Tibial nerve (tissue), 4 donors: ENCODE measurements at places on chromosomes 5 and 9. TPM values are rescaled to one million over a fixed set of nuclear protein-coding genes. Genes with fewer than 3 reads are reported as not detected.

PCDHA4 gene
- 5.7 TPM for total RNA-seq

CCDC152 gene
- 3.1 TPM for total RNA-seq

ANKRD31 gene
- 1.5 TPM for total RNA-seq

DNA sequence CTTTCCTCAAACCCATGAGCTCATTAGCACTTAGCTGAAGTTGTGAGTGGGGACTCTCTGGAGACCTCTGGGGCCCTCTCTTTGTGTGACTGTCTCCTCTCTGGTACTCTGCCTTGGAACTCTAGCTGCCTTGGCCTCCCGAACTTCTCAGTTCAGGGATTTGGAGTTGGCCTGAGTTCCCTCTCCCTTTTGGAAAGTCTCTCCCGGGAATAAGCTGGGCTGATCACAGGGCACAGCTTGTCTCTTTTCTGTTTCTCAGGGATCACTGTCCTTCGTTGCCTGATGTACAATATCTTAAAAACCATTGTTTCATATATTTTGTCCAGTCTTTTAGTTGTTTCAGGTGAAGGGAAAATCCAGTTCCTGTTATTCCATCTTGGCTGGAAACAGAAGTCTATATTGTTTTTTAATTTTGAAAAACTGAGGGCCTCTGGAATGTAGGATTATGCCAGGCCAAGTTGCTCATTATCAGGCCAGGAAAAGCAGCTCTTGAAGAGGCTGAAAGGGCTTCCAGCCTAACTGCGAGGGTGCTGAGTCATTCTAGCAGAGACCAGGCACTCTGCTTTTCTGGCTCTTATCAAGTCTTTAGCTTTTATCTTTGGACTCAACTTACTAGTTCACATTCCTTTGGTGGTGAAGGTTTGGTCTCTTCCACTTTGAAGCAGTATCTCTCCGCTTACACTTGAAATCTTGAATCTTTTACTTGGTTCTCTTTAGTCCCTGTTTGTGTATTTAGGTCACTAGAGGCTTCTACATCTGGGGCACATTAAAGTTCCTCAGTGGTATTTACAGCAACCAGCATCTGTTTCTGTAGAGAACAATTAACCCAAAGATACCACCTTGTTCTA lies 8.4 kb upstream of the RGS3 start:
- H3K36me3 ChIP-seq: no peaks in the 10 kb centered on the region
- H3K27me3 ChIP-seq: no peaks in the 10 kb centered on the region
- H3K27ac ChIP-seq: peak overlapping the region; percentile 66
- H3K4me3 ChIP-seq: no peak overlapping the region
- DNase-seq: no peak

GRCh38 chr9:94685359-94685758 lies 41.1 kb upstream of the AOPEP start:
- H3K27me3 ChIP-seq: no peaks in the 10 kb centered on the region
- no peaks in the 10 kb centered on the region for H3K4me1 ChIP-seq
- H3K4me3 ChIP-seq: no peak overlapping the region
- H3K27ac ChIP-seq: no peak overlapping the region

GDA gene
- not detected for total RNA-seq

PCDHB8 gene
- 3.5 TPM for total RNA-seq

DNA sequence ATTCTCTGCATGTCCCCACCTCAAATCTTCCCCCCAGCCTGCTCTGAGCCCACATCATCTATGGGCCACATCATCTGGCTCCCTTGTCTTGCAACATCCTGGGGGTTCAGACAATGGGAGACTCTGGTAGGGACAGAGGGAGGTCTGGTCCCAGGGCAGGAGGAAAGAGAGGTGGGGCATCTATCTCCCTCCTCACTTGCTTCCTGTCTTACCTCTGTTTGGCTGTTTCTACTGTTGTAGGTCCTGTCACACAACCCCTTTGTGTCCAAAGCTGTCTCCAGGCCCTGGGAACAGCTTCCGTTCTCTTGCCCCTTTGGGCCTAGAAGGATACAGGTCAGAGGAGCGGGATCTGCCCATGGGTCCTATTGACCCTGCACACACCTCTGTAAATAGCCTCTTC lies 227.2 kb downstream of the NSG2 start:
- no peak overlapping the region for H3K4me3 ChIP-seq
- no peaks in the 10 kb centered on the region for H3K27me3 ChIP-seq
- H3K4me1 ChIP-seq: no peaks in the 10 kb centered on the region
- no peaks in the 10 kb centered on the region for H3K36me3 ChIP-seq
- DNase-seq: no peak
- no peak overlapping the region for H3K27ac ChIP-seq

GRCh38 chr9:79880626-79881025 lies 308.9 kb downstream of the TLE4 start:
- DNase-seq: no peak
- no peak overlapping the region for H3K4me3 ChIP-seq
- H3K4me1 ChIP-seq: no peaks in the 10 kb centered on the region
- no peak overlapping the region for H3K27ac ChIP-seq
- H3K27me3 ChIP-seq: no peaks in the 10 kb centered on the region

DNA sequence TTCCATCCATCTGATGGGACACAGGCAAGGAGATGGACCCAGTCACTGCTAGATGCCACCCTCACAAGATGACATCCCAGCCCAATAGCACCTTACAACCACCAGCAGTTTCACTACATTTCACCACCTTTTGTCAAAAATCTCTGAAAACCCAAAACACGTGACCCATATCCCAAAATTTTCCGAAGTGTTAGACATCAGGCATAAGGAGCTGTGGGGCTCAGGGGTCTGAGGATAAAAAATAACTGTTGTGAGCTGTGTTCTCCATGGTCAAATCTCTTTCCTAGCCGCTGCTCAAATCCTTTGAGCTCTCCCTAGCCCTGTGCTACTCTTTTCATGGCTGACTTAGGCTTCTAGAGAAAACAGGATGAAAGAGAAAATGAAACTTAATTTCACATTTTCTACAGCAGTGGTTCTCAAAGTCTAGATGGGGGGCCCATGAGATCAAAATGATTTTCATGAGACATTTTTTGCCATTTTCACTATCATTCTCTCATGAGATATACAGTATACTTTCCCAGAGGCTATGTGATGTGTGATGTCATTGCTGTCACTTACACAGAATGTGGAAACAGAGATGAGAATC lies 40.7 kb downstream of the TIMD4 start:
- H3K4me3 ChIP-seq: no peak overlapping the region
- DNase-seq: no peak
- no peak overlapping the region for H3K27ac ChIP-seq
- H3K36me3 ChIP-seq: no peaks in the 10 kb centered on the region
- no peaks in the 10 kb centered on the region for H3K27me3 ChIP-seq

GRCh38 chr9:129482521-129483414 lies 138.1 kb downstream of the C9orf50 start:
- H3K4me3 ChIP-seq: peak overlapping the region; percentile 63
- DNase-seq: peak; percentile 95
- H3K27ac ChIP-seq: peak overlapping the region; percentile 94
- H3K36me3 ChIP-seq: no peaks in the 10 kb centered on the region
- H3K4me1 ChIP-seq: peaks cover 60% of the 10 kb centered on the region

DNA sequence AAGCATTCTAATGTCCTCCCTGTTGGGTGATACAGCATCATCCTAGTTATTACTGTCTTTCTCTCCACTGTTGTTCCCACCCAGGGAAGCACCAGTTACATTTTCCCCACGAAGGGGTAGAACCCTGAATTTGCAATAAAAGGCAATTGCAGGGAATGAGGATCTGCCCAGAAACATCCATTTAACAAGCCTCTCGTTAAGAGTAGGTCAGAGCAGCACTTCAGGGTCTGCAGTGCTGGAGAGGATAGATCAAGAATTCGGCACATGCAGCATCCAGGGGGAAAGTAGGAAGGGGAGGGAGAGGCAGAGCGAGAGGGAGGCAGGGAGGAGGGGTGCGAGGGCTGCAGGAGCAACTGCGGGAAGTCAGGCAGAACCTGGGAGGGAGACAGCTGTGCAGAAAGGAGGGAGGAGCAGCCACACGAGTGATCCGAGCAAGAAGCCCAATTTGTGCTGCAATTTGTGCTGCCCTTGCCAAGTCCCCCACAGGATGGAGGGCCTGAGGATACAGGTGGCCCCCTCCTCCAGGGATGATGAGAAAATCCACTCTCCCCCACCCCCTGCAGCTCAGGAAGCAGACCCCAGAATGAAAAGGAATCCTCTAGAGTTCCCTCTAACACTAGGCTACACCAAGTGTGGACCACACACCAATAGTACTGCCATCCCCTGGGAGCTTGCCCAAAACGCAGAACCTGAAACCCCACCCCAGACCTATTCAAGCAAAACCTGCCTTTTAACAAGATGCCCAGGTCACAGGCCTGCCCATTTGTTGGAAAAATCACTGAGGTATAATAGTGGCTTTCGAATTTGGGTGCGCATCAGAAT lies 62.2 kb downstream of the EPB41L4B start:
- DNase-seq: no peak
- no peak overlapping the region for H3K27ac ChIP-seq
- H3K4me3 ChIP-seq: no peak overlapping the region
- no peaks in the 10 kb centered on the region for H3K36me3 ChIP-seq
- peaks cover 16% of the 10 kb centered on the region for H3K4me1 ChIP-seq
- no peaks in the 10 kb centered on the region for H3K27me3 ChIP-seq

BTNL8 gene
- not detected for total RNA-seq

GRCh38 chr9:130963916-130964315 lies 24.9 kb upstream of the FIBCD1 start:
- no peaks in the 10 kb centered on the region for H3K27me3 ChIP-seq
- DNase-seq: no peak
- H3K36me3 ChIP-seq: no peaks in the 10 kb centered on the region
- H3K27ac ChIP-seq: no peak overlapping the region
- no peaks in the 10 kb centered on the region for H3K4me1 ChIP-seq
- H3K4me3 ChIP-seq: no peak overlapping the region

DNA sequence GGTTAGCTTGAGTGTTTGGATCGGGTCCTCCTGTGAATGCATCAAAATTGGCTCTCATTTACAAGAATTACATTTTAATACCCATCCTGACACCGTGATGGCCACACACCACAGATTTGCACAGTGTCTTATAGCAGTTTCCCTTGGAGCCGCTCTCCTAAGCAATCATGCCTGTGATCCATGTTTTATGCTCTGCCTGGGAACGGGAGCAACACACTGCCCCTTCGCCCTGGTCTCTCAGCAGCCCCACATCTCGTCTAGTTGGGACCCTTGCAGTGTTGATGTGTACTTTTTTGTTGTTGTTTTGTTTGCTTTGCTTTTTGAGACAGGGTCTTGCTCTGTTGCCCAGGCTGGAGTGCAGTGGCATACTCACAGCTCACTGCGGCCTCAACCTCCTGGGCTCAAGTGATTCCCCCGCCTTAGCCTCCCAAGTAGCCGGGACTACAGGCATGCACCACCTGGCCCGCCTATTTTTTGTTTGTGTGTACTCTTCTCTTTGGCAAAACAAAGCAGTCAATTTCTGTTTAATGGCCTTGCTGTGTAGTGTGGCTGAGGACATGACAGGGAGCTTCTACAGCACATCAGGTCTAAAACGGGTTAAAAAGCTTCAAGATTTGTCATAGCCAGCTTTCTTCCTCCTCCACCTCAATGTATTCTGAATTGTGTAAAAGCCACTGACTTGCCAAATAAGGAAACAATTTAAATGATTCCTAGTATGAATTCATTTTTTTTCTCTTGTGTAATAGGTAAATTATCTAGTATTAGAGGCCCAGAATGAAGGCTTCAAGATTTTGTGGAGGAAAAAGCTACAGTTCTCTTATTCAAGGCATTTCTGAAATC lies 101.6 kb upstream of the TBCA start:
- no peaks in the 10 kb centered on the region for H3K36me3 ChIP-seq
- H3K27me3 ChIP-seq: no peaks in the 10 kb centered on the region
- no peak overlapping the region for H3K4me3 ChIP-seq
- no peak for DNase-seq

PCDHB12 gene
- total RNA-seq: 11.8 TPM

DNA sequence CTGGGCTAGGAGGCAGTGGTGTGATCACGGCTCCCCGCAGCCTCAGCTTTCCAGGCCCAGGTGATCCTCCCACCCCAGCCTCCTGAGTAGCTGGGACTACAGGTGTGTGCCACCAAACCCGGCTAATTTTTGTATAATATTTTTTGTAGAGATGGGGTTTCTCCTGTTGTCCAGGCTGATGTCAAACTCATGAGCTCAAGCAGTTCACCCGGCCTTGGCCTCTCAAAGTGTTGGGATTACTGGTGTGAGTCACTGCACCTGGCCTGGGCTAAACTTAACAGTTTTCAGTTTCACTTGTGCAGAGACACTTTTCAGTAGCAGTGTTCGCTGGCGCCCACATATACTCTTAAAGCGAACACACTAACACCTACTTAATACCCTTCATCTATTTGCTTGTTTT lies 205.6 kb upstream of the ZNF608 start:
- H3K27me3 ChIP-seq: no peaks in the 10 kb centered on the region
- no peak for DNase-seq
- no peak overlapping the region for H3K27ac ChIP-seq
- no peaks in the 10 kb centered on the region for H3K36me3 ChIP-seq

- H3K27ac ChIP-seq: no peak overlapping the region
- no peak overlapping the region for H3K4me3 ChIP-seq
- H3K27me3 ChIP-seq: no peaks in the 10 kb centered on the region
- H3K4me1 ChIP-seq: no peaks in the 10 kb centered on the region
- H3K36me3 ChIP-seq: peaks cover 7% of the 10 kb centered on the region
Measured at GRCh38 chr5:88799938-88800535, 82.9 kb downstream of the MEF2C start.

DNA sequence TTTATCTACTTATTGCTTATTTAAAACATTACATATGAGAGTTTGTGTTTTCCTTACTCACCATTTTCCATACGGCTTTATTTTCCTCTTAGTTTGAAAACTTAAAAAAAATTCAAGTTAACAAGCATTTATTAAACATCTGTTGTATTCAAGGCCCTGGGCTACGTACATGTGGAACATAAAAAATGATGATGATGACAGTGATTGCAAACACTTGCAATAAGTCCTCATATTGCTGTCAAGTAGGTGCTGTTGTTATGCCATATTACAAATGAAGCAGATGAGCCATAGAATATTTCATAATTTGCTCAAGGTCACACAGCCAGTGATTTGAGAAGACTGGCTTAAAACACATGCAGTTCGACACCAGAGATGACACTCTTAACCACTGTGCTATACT lies 180.6 kb downstream of the COMMD10 start:
- DNase-seq: no peak
- no peak overlapping the region for H3K4me3 ChIP-seq
- peaks cover 11% of the 10 kb centered on the region for H3K36me3 ChIP-seq
- no peaks in the 10 kb centered on the region for H3K4me1 ChIP-seq
- H3K27me3 ChIP-seq: no peaks in the 10 kb centered on the region
- no peak overlapping the region for H3K27ac ChIP-seq

DNA sequence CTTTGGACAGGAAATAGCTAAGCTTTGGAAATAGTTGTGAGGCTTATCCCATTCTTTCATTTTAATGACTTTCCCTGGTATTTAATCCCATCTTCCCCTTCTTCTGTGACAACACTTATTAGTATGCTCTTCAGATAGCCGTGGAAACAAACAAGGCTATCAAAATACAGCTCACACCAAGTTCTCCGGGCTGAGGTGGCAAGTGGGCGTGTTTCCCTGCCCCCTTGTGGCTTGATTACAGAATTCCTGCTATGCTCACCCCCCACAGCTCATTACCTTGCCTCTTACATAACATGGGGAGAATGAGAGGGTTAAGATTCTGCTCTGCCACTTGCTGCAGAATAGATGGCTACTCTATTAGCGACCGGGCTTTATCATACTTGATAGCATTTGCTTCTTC lies 437.1 kb upstream of the TLE4 start:
- H3K4me3 ChIP-seq: no peak overlapping the region
- H3K27ac ChIP-seq: no peak overlapping the region
- H3K27me3 ChIP-seq: no peaks in the 10 kb centered on the region

GRCh38 chr9:7342229-7342628 lies 457.3 kb downstream of the DMAC1 start:
- no peak overlapping the region for H3K27ac ChIP-seq
- no peaks in the 10 kb centered on the region for H3K27me3 ChIP-seq
- no peaks in the 10 kb centered on the region for H3K36me3 ChIP-seq
- H3K4me1 ChIP-seq: no peaks in the 10 kb centered on the region

WDR38 gene
- total RNA-seq: not detected

PHYHD1 gene
- total RNA-seq: 55.3 TPM
